NCI-H82 (cell line): ENCODE measurements at places on chromosomes 7 and 10.
A peak's percentile ranks its signal among the peaks of the same experiment; 100 is the strongest.

DNA sequence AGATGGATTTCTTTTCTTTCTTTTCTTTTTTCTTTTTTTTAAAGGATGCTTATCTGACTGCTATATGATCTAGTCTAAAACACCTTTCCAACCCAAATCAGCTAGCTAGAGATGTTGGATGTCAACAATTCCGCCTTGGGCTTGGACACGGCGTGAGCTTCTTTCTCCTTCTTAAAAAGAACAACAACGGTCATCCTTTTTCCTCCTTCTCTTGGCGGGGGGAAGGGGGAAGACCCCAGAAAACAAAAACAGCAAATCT, 1.0 kb downstream of the BEND7 start:
- no peak for DNase-seq

GRCh38 chr10:120217736-120218135, 239.3 kb upstream of the PLPP4 start:
- peak; percentile 87 for DNase-seq

- no peak for DNase-seq
Observed at GRCh38 chr7:54792383-54792782, 33.4 kb upstream of the SEC61G start.

- DNase-seq: no peak
Observed at GRCh38 chr10:58384544-58384998, 639 bp upstream of the TFAM start.

DNA sequence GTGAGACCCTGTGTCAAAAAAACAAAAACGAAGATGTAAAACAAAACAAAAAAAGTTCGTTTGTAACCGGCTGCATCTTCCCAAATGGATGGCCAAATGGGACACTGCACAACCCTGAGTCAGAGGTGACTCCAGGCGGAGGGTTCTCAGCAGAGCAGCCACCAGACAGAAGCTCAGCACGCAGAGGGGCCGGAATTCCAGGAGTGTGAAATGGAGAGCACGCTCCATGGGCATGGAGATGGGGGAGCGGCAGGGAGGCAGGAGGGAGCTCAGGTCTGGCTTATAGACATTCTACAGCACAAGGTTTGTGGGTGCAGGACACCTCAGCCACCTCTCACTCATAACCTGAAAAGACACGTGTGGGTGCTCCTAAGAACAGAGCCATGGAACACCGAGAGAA, 227.0 kb downstream of the MAD1L1 start:
- DNase-seq: no peak

DNA sequence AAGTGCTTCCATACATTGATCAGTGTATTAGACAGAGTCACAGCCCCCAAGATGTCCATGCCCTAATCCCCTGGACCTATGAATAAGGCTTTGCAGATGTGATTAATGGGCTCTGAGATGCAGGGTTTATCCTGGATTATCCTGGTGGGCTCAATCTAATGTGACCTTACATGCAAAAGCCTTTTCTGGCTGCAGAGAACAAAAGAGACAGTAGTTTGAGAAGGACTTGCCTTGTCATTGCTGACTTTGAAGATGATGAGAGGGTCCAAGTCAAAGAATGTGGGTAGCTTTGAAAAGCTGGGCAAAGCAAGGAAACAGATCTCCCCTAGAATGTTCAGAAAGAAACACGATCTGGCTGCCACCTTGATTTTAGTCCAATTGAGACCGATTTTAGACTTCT, 238.7 kb downstream of the CCSER2 start:
- DNase-seq: peak; percentile 95

DNA sequence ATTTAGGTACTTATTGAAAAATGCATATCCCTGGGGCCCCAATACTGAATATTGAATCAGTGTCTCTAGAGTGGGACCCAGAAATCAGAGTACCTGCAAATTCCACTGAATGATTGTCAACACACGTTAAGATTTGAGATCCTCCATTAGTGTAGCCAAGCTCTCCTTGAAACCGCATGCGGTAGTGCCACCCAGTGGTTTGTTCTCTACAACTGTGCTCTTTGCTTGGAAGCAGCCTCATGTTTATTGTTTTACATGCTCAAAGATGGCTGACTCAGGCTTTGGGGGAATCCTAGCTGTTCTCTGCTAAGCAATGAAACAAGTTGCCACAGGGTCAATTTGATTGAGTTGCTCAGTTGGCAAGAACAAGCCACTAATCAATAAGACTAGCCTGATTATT, 340.2 kb upstream of the CELF2 start:
- peak; percentile 85 for DNase-seq

DNA sequence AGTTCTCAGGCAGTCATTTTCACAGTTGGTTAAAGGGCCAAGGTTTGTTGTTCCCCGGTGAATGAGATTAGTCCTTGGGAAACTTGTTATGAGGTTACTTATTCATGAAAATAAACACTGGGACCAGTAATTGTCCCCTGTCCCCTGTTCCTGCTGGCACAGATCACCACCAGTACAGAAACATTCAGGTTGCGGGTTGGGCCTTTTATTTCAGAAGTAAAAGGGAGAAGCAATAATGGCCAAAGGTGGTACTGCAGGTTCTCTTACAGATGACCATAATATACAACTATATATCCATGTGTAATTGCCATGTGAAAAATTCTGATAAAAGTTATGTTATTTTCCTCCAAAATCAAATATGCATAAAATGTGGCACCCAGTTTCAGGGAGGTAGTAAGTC, 442.0 kb downstream of the SORCS1 start:
- DNase-seq: no peak

DNA sequence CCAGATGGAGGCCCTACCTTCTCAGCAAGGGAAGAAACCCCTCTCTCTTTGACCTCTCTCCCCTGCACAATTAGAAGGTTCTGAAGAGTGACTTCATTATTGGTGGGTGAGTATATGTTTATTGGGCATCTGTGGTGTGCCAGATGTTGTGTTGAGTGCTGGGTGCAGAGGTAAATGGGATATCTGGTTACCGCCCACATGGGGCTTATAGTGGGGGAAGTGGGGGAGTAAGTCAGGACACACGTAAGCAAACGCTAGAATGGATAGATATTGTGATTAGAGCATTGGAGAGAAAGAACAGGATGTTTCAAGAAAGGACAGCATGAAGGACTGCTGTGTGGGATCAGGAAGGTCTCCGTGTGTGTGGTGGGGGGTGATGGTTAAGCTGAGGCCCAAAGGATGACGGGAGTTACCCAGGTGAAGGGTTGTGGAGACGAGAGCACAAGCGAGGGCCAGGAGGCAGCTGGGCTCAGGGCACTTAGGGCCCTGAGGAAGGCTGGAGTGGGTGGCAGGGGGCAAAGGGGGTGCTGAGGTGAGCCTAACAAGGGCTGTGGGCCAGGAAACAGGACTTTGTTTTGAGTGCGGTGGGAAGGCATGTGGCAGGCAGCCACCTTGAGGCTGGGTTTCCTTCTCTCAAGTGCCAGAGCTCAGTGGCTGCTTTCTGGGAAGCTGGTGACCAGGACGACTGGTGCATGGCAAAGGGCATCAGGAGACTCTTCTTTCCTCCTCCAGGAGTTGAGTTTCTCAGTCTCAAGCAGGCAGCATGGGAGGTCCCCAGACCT, 299.9 kb downstream of the RPS24 start:
- peak; percentile 38 for DNase-seq

GRCh38 chr7:16367115-16367514, 54.2 kb downstream of the CRPPA start:
- DNase-seq: no peak

- DNase-seq: no peak
Observed at GRCh38 chr10:133314911-133315310, 6.2 kb downstream of the ZNF511 start.

DNA sequence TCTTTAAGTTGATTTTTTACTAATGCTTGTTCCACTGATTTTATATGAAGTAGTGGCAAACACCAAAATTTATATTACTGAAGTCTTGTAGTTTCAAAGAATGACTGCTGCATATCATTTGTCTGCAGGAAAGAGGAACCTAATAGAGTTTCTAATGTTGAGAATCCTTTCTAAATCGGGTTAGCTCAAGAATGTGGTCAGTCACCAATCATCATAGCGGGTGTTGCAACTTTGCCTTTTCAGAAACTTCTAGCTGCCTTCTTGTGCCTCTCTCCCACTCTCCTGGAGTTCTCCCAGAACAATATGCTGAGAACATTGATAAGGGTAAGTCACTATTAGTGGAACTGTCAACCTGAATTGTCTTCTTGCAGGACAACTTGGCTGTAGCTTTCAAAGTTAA, 524.8 kb upstream of the SORCS1 start:
- no peak for DNase-seq

GRCh38 chr10:54702583-54703485, 98.2 kb downstream of the PCDH15 start:
- no peak for DNase-seq

- peak; percentile 50 for DNase-seq
Observed at GRCh38 chr7:44212581-44213184, 11.9 kb downstream of the YKT6 start.

GRCh38 chr7:111535142-111535870, 27.0 kb downstream of the IMMP2L start:
- DNase-seq: peak; percentile 57

DNA sequence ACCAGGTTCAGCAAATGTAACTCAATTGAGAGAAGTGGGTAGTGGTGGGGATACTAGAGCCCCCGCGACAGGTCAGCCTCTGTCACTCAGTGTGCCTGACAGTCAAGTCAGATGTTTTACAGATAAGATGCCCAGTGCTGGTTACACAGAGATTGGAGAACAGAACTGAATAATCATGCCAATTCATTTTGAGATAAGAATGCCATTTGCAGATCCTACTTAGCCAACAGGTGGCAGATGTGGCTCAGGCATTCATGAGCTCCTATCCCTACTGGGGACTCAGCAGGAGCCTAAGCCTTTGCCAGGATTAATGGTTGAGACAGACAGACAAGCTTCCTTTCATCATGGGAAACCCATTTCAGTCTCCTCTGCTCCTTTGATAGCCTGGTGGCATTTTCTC, 137.8 kb downstream of the MAPK8 start:
- peak; percentile 86 for DNase-seq

- no peak for DNase-seq
Observed at GRCh38 chr7:10802011-10802410, 171.7 kb upstream of the PHF14 start.

DNA sequence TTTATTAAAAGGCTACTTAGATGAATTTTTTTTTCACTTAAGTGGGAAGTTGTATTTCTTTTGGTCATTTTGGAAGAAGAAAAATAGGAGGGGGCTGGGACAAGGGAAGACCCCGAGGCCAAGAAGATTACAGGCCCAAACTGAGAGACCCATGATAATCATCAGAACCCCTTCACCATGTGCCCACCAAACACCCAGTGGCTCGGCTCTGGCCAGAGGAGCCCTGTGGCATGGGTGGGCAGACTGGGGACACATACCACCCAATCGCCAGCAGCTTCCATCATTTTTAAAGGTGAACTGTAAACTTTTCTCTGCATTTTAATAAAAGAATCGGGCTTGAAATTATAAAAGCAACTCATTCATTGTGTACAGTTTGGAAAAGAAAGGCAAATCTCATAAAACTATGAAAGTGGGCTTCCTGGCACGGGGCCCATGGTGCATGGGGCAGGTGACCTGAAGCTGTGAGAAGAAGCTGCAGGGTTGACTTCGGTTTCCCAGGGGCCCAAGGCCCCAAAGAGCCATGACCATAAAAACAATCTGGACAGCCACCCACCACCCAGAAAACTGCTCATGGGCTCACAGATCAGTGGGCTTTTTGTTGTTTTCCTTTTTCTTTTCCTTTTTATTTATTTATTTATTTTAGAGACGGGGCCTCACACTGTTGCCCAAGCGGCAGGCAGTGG, 29.4 kb upstream of the RET start:
- no peak for DNase-seq

GRCh38 chr7:55980266-55980665, 15.9 kb downstream of the NIPSNAP2 start:
- no peak for DNase-seq

- no peak for DNase-seq
Observed at GRCh38 chr7:2781636-2782035, 62.5 kb downstream of the GNA12 start.

GRCh38 chr7:137245186-137245585, 98.3 kb downstream of the PTN start:
- DNase-seq: no peak

GRCh38 chr10:99982728-99983127, 27.0 kb downstream of the DNMBP start:
- DNase-seq: no peak

DNA sequence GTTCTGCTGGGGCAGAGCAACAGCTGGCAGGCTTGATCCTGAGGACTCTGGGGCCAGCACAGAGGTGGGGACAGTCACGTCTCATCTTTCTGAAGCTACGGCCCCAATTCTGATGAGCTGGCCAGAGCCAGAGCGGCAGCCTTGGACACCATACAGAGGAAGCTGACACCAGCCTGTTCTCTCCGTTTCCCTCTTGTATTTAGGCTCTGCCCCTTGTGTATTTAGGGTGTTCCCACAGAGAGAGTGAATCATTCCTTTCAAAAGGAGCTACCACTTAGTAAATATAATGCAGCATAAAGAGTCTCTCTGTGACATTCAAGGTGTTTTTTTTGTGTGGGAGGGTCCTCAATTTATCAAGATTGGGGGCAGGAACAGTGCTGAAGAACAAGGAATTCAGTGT, 109.2 kb downstream of the ZNF248 start:
- DNase-seq: no peak

- DNase-seq: no peak
Observed at GRCh38 chr10:125262409-125262808, 102.0 kb upstream of the CTBP2 start.

GRCh38 chr10:128101901-128102300, 24.3 kb downstream of the MKI67 start:
- no peak for DNase-seq

- DNase-seq: no peak
Observed at GRCh38 chr10:130175074-130175473, 38.9 kb downstream of the GLRX3 start.

GRCh38 chr10:66455304-66455703, 470.5 kb upstream of the LRRTM3 start:
- DNase-seq: peak; percentile 8

GRCh38 chr10:102504179-102504975, 605 bp downstream of the SUFU start:
- peak; percentile 51 for DNase-seq

DNA sequence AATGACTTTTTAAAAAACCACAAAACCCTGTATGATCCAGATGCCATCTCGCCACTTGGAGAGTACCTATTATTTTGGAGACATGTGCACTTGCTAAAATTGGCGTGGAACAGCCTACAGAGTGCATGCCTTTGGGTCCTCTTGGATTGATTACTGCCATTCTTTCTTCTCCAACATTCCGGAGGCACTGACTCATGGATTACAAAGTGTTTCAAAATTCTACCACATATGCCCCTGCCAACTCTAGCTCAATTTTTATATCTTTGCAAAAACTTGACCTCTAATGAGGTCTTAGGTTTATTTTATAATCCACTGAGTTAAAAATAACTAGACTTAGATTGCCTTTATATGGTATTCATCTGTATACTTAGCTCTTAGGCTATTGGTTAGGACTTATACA, 55.8 kb upstream of the KIF5B start:
- no peak for DNase-seq
